NCI-H524 treated with DMSO at 0.1 percent for 48 hours (cell line): ENCODE measurements at places on chromosomes 13 and 19.

- no peak for DNase-seq
Measured at GRCh38 chr13:24050796-24051715, 109.5 kb upstream of the SPATA13 start.

GRCh38 chr13:79791471-79792042, 310.6 kb downstream of the NDFIP2 start:
- DNase-seq = no peak

DNA sequence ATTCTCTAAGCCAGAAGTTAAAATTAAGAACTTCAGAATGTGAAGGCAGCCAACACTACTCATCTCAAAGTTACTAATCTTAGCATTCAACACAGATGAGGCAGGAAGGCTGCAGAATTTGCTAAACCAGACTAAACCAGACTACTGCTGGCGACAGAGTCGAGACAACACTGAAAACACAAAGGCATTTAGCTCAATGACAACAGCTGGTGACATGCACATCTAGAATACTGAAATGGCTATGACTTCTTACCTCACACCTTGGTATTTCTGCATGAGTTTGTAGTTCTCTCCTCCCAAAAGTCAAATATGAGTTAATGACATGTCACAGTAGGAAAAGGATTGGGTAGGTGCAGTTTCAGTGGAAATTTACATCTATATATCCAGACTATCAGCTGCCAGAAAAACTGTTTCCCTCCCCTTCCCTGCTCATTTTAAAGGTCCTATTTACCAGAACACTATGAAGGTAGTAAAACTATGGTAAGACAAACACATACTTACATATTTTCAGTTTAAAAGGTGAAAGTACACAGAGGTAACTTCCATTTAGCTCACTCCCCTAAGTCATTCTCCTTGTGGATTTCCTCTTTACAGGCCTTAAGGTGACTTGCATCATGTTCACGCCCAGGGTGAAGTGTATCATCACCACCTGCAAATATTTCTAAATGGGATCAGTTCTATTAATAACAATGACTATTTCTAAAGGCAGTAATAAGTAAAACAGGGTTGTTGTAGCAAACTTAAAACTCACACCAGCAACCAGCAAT, 21.4 kb downstream of the FOXO1 start:
- DNase-seq = no peak

DNA sequence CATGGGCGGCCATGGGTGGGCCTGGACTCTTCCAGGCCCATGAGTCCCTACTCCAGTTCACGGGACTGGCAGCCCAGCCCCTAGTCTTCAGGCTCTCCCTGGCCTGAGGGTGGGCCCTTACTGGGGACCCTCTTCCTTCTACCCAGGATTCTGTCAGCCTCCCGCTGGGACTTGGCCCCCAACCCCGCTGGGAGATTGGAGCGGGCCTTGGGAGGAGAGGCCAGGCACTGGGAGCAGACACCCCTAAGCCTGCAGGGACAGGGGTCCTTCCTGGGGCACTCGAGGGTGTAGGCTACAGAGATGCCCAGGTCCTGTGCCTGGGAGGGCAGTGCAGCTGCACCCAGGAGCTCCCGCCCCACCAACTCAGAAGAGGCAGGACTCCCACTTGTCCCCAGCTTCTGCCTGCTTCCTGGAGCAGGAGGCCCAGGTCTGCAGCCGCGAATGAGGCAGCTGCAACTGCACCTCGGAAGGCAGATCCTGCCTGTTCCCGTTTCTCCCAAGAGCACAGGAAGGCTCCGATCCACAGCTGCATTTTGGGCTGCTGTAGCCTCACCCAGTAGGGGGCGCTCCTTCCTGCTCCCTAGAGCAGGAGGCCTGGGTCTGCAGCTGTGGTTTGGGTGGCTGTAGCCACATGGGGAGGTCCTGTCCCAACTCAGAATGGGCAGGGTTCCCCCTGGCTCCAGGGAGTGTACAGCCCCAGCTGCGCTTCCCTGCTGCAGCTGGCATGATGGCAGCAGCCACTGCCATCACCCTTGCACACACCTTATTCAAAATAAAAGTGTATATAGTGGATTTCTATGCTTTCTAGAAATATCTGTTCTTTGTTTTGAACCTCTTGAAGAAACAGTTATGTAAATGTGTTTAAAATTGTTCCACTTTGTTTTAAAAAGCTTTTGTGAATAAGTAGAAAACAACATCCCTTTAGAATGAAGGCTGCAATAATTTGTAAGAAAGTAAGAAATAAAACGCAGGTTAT, 46.8 kb downstream of the TEX26 start:
- DNase-seq = no peak

DNA sequence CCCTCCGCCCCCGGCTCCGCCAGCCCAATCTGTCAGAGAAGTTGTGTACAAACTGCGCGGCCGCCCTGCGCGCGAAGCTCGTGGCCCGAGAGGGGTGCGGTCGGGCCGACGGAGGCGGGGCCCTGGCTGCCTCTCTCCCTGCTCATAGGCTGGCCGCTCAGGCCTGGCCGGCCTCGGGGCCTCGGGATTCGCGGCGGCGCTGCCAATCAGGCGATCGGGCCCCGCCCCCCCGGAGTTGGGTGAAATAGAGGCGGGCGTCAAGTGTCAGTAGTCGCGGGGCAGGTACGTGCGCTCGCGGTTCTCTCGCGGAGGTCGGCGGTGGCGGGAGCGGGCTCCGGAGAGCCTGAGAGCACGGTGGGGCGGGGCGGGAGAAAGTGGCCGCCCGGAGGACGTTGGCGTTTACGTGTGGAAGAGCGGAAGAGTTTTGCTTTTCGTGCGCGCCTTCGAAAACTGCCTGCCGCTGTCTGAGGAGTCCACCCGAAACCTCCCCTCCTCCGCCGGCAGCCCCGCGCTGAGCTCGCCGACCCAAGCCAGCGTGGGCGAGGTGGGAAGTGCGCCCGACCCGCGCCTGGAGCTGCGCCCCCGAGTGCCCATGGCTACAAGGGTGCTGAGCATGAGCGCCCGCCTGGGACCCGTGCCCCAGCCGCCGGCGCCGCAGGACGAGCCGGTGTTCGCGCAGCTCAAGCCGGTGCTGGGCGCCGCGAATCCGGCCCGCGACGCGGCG, at the start of gene KLF5:
Gene KLF5 (plus strand): TSS at position 270 of the 724 bp plus-strand sequence. CDS start 323 bp downstream, at position 593.
- DNase-seq = peak; percentile 66
